ENCODE measurements at places on chromosomes 2 and 18. TPM values are rescaled to one million over a fixed set of nuclear protein-coding genes. Genes with fewer than 3 reads are reported as not detected.

Gene SRD5A2
- 0.06 TPM for total RNA-seq

Gene EFHD1
- total RNA-seq: 4.3 TPM

Gene SLC20A1
- 156 TPM for total RNA-seq

Gene COLEC11
- total RNA-seq: 0.62 TPM

Gene NOSTRIN
- total RNA-seq: 2.7 TPM

Gene PDE1A
- 0.31 TPM for total RNA-seq

Gene COL5A2
- total RNA-seq: 72.7 TPM

Gene IL1R2
- total RNA-seq: 1.5 TPM

All from A549 treated with Hydrocortisone at 1 μM for 4 hours (cell line).